Activated CD8-positive, alpha-beta memory T cell treated with anti-CD3 and anti-CD28 coated beads for 4 hours (primary cell): ENCODE measurements at places on chromosomes 5 and 9.

- no peak for DNase-seq
Measured at GRCh38 chr9:94443032-94443722, 111.7 kb upstream of the PCAT7 start.

- DNase-seq = no peak
Measured at GRCh38 chr5:40033009-40033408, 608.2 kb upstream of the DAB2 start.

- DNase-seq = no peak
Measured at GRCh38 chr9:37378613-37379004, 43.9 kb upstream of the GRHPR start.

GRCh38 chr5:52448111-52448510 lies 339.6 kb upstream of the ITGA1 start:
- no peak for DNase-seq

DNA sequence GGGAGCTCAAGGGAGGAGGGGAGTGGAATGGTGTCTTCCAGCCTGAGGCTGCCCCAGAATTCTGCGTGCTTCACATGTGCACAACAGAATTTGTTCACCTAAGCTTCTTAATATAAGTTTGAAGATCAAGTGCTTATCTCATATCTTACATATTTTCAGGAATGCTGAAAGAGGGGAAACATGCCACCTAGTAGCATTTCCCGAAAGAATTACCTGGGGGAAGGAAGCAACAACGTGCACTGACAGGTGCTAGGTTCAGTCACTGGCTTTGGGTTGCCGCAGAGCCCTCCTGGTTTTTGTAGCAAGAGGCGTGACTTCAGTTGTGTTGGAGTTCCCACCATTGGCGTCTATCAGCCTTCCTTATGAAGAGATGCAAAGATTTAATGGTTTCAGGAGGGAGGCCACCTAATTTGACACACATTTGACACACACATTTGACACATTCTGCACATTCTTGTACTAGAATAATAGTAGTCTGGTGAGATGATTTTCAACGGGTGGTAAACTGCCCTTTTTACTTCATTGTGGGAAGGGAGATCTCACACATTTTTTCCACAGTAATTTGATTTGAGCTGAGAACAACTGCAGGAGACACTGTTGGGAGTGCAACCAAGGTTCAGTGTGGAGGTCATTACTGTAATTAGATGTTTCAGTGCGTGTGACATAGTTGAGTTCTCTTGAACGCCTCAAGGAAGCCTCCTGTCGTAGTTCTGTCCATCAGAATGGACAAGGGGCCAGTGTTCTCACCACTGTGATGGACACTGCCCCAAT lies 481.3 kb downstream of the CCDC171 start:
- DNase-seq = no peak

- no peak for DNase-seq
Measured at GRCh38 chr9:94792511-94792910, 66.0 kb downstream of the AOPEP start.

DNA sequence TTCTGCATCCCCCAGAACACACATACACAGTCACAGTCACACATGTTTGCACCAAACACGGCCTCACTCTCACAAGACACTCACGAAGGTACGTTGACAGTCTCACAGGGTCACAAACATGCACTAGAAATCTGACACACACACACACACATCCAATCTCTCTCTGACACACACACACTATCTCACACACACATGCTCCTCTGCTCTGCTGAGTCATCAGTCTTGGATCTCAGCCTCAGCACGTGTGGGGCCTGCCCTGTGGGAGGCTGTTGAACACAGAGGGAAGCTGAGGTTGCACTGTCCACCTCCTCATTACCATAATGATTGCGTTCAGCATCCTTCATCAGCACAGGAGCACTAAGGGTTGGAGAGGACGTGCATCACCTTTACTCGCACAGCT lies 188.8 kb downstream of the MTRR start:
- DNase-seq = no peak

DNA sequence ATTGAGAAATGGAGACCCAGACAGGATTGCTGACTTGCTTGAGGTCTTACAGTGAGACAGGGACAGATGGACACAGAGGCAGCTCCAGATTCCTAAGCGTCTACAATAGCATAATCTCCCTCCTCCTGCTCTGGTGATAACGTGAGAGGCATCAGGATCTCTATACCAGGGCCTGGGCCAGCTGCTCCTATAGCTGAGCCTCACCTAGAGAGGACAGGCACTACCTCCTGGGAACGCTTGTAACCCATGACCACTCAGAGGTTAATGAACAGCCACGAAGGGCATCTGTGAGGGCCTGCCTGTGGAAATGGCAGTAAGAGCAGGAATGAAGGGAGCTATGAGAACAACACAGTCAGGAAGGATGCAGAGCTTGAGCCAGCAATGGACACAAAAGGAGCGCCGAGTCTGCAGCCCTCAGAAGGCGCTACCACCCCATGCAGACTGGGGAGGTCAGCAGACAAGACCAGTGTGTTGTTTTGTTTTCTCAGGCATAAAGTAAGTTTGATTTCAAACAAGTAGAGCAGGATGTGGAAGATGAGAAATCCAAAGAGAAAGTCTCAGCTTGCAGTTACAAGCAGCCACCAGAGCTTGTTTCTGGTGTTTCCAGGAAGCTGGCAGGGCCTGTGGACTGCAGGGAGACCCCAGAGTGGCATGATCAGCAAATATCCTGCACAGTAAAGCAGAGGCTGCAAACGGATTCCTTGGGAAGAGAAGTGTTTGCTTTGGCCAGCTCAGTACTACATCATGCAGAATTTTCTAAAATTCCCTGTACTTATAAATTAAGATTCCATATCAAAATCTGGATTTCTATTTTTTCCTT lies 17.4 kb downstream of the ANKS6 start:
- DNase-seq = no peak

- no peak for DNase-seq
Measured at GRCh38 chr5:180340856-180341255, 12.3 kb downstream of the GFPT2 start.

- DNase-seq = no peak
Measured at GRCh38 chr5:55225346-55225745, 1.8 kb downstream of the MCIDAS start.

- no peak for DNase-seq
Measured at GRCh38 chr5:181133610-181134231, 2.8 kb upstream of the OR2V1 start.

DNA sequence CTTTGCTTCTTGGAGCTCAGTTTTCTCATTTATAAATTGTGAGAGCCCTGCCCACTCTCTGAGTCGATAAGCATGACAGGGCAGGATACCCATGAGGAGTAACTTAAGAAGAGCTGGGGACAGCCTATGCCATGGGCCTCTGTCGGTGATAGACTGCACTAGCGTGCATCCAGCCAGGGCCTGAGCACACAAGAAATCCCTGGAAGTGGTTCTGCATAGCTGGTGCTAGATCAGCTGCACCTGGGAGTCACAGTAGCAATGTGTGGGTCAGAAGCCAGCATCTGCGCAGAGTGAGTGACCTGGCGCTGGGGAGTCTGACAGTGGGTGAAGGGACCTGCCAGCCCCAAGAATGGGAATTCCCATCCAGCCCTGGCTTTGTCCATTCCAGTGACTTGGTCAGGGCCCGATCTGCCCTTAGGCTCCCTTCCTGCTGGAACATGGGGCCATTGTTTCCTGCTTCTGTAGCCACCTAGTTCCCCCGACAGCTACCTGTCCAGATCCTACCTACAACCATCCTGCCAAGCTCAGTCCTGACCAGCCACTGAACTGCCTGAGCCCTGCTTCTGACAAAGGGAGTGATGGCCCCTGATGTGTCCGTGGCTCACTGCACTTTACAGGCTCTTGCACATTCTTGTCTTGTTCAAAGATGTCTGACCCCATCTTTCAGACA lies 35.9 kb upstream of the NANS start:
- no peak for DNase-seq

DNA sequence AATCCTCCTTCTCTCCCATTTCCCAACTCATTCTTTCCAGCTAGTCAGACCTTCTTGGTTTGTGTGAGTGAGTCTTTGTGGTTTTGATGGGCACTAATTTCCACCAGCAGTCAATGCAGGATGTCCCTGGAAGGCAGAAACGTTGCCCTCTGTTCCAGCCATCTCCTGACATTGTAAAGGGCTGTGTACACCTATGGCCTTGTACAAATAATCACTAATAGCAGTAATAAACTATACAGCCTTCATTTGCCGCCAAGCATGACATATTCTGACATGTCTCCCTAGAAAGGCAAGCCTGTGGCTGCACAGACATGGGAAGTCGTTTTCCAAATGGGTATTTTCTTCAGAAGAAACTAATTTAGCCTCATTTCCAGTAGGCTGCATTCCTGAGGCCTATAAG lies 18.4 kb upstream of the DENND1A start:
- no peak for DNase-seq

- DNase-seq = no peak
Measured at GRCh38 chr5:164998590-164998989, 1493.2 kb downstream of the MAT2B start.

DNA sequence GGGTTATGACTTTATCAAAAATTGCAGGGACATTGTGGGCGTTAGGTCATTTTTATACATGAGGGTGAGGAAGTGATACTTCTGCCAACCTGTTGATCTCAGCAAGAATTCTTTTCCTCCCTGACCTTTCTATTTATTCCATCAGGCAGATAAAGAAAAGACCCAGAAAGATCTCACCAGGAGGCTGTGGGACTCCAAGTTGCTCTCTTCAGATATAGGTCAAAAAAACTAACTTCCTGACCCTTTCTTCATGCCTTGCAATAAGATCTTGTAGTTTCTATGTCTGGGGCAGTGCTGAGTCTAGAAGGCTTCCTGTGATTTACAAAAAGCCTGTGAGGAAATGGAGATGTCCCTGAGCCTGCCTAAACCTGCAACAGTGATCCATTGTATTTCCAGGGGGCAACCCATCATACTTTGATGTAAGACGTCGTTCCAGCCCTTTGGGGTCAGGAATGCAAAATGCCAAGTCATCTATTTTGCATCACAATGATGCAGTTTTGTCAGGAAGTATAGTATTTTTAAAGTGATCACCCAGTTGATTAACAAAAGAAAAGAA lies 22.0 kb upstream of the PIK3R1 start:
- no peak for DNase-seq

- no peak for DNase-seq
Measured at GRCh38 chr9:130523921-130524320, 55.5 kb upstream of the FUBP3 start.

DNA sequence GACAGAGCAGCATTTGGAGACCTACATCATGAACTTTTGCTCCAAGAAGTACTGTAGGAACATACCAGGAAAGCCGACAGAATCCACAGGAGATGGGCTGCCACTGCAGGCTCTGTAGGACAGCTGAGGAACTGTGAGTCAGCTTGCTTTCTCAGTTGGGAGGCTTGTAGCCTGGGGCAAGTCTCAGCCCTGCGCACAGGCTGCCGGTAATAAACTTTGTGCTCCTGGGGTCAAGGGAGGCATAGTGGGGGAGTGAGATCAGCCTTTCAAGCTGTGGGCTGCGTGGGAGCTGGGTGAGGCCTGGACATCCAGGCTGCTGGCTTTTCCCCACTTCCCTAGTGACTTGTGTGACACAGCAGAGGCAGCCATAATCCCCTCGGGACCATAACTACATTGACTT lies 718.0 kb upstream of the CDH10 start:
- DNase-seq = no peak

- no peak for DNase-seq
Measured at GRCh38 chr9:37994639-37995347, 74.2 kb downstream of the SHB start.

GRCh38 chr5:757931-758697 lies 26.4 kb downstream of the ZDHHC11B start:
- DNase-seq = no peak

- DNase-seq = no peak
Measured at GRCh38 chr9:20606652-20607051, 15.6 kb downstream of the MLLT3 start.

DNA sequence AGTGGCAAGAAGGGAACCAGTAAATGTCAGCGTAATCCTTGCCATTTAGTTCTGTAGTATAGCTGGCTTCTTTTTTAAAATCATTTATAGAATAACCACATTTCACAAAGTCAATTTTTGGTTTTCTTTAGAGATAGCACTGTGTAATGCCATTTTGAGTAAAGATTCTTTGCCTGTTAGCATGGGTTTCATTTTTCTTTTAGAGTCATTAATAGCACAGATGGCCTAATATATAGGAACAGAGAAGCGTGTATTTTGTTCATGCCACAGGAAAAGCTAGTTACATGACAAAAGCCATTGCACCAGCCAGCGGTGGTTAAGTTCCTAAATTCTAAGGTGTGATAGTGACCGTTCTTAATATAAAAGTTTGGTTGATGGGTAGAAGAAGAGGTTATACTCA lies 1363.9 kb downstream of the MAT2B start:
- DNase-seq = no peak

DNA sequence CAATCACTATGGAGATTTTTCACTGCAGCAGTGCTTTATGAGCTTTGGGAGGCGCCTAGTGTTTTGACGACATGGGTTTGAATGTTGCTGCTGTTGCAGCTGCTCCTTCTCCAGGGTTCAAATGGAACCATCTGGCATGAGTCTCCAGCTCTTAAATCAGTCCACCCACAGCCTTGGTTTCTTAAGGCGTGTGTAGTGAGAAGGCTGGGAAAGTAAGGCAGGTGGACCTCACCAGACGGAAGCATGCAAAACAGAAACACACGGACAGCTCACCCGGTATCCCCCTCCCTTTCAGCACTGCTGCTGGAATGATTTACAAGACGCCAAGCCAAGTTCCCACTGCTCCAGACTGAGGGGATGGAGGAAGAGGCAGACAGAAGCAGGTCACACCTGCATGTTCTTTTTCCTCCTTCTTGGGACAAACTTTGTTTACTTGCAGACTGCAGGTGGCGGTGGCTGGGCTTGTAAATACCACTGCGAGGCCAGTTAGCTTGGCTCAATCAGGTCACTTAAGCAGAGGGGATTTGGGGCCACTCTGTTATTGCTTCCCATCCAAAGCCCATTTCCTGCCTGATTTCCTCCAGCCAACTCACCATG lies 47.4 kb downstream of the ADAM19 start:
- no peak for DNase-seq

DNA sequence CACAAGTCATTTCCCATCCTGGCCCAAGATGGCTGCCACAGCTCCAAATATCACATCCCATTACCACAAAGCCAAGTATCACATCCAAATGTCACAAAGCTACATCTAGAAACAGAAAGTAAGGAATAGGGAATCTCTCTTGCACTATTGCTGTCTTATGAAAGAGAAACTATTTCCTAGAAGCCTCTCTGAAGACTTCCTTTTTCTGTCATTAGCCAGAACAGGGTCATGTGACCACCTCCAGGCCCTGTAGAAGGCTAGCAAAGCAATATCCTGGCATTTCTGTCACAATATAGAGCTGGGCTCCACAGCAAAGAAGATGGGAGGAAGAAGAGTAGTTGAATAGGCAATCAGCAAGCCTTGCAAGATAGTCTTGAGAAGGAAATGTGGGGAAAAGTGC lies 99.2 kb downstream of the SH3TC2 start:
- DNase-seq = no peak

DNA sequence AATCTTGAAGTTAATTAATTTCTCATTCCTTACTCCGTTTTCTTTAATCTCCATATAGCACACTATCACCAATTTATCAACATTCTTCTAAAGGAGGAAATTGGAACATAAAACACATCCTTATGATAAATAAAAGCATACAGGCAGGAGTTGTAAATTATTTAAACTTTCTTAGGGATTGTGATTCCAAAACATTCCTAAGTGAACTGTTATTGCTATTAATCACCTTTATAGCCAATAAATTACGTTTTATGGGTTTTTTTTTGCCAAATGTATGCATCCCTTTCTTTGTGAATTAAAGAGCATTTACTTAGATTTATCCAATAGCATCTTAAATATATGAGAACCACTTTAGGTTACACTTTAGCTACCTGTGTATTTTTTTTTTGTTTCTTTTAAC lies 55.3 kb downstream of the FBXO4 start:
- DNase-seq = no peak
